ENCODE measurements at places on chromosomes 2 and 18.

DNA sequence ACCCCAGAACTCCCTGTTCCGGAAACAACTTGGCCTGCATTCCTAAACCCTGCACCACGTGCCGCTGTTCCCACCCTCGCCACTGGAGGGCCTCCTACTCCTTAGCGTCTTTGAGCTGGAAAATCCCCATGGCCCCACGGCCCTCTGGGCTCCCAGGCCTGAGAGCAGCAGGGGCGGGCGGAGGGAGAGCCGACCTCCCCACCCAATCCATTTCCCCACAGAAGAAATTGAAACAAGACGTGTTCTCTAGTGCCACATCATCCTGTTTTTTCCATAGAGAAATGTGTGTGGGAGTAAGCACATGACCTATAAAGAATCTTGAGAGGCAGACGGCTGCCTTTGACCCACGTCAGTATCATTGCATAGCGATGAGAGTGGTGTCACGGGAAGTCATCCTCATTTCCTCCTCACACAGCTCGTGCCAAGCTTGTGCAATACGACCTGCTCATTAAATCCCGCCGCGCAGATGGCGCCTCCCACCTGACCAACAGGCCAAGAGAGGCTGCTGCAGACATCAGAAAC is 79.2 kb downstream of the LAMA1 start:
- no peak for DNase-seq

GRCh38 chr18:79578396-79579260 is 101.0 kb upstream of the CTDP1 start:
- no peak for DNase-seq

DNA sequence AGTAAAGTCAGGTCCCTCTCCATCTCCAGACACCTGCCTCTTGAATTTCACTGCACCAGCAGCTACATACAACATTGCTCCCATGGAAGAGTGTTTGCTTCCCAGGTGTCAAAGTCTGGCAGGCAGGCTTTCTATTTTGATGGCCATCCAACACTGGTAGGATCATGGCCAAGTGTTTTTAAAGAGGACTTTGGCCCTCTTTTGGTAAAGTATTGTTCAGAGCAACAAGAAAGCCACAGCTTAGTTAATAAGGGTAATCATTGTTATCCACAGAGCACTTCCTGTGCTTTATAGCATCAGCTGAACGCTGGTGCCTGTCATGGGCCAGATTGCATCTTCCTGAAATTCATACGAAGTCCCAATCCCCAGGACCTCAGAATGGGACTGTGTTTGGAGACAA is 133.2 kb downstream of the NCK2 start:
- DNase-seq, result no peak

GRCh38 chr18:78293940-78294541 is 685.6 kb upstream of the SALL3 start:
- no peak for DNase-seq

DNA sequence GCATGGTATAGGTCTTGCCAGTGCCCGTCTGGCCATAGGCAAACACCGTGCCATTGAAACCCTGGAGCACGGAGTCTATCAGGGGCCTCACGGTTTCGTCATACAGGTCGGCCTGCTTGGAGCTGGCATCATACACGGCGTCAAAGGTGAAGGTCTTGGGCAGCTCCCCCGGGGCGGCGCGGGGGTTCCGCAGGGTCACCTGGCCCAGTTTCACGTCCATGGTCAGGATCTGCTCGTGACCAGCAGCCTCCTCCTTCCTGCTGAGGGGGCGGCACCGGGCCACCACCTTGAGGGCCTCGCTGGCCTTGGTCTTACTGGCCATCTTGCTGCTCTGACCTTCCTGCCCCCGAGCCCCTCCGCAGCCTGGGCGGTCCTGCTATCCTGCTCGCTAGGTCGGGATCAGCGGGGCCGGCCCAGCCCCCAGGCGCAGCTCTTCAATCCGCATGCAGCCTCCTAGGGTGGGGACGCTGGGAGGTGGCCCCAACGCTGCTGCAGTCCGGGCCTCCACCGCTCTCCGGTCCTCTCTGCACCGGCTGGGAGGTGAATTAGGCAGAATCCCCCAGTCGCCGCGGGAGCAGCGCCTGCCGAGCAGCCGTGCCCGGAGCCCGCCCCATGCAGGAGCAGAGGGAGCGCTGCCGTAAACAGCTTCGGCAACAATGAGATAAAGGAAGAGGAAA is 563 bp downstream of the KIF3C start:
- DNase-seq, result no peak

GRCh38 chr2:167758292-167758691 is 489.1 kb downstream of the STK39 start:
- no peak for DNase-seq

- no peak for DNase-seq
These were observed 145.1 kb downstream of the MBD5 start for GRCh38 chr2:148165975-148166374.

DNA sequence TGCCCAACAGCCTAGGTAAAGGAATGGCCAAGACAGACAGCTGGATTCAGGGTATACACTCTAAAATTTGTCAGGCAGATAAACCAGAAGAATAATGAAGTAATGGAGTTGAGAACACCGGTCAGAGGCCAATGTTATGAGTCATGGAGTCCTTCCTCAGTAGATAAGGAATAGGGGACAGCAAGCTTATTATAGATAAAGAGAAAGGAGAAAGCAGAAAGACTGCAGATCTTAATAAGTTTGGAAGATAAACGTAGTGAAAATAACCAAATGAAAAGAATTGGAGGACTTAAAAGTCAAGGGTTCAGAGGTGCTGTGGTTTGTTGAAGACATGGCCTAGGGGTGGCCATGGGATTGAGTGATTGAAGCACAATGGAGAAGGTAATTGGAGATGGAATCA is 63.5 kb upstream of the NFE2L2 start:
- no peak for DNase-seq

- no peak for DNase-seq
These were observed at the start of gene LRATD1 for GRCh38 chr2:14632133-14632936. Gene LRATD1, plus strand, starts transcription at chr2:14632717. Its CDS starts 1,263 bp downstream, at chr2:14633980.

- DNase-seq, result peak; percentile 37
These were observed 176.0 kb downstream of the SMAD2 start for GRCh38 chr18:47754311-47755101.

All from CD4-positive, alpha-beta T cell treated with Interleukin-10 for 1 hour (primary cell).